AG09319 (cell line): ENCODE measurements at places on chromosomes 5 and 9.

GRCh38 chr5:114360816-114361723 lies 800 bp upstream of the KCNN2 start:
- DNase-seq, result no peak

GRCh38 chr5:132469380-132470009 lies 21.1 kb downstream of the IRF1 start:
- no peak for DNase-seq

DNA sequence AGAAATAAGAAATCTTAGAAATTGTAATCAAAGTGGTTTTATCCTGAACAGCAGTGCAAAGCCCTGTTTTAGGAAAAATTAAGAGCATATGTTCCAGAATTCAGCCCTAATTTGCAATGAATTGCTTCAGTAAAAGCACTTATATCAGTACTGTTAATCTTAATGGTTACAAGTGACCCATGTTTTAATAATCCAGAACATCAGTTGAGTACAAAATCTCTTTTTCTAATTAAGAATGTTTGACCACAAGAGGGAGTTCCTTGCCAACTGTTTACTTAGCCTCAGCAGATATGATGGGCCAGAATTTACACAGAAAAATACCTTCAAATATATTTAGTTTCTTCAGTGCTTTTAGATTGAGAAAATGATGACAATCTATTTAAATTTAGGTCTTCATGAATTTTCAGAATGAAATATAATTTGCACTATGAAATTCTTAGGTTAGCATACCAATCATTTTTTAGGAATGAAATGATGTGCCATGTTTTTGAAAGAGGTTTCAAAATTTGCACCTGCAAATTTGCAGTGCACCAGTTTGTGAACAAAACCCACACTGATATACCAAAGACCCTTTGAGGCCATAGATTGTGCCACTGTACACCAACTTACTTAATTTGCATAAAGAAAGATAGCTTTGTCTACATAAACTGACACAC lies 926.3 kb upstream of the ARRDC3 start:
- DNase-seq, result peak; percentile 14

DNA sequence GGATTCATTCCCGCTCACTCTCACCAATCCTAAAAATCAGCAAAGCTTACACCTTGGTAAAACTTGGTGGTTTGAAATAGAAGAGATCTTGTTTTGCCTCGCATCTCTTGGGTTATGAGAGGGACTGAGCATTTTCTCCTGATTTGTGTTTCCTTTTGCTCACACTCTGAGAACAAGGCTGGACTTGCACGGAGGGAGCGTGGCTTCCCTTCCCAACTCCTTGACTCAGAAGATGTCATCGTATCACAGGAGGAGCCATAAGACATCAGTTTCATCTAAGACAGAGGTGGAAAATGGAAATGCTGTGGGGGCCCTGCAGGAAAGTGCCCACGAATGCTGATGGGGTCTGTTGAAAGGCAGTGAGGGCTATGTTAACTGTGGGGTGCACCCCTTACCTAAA lies 37.4 kb downstream of the CTSL start:
- no peak for DNase-seq

DNA sequence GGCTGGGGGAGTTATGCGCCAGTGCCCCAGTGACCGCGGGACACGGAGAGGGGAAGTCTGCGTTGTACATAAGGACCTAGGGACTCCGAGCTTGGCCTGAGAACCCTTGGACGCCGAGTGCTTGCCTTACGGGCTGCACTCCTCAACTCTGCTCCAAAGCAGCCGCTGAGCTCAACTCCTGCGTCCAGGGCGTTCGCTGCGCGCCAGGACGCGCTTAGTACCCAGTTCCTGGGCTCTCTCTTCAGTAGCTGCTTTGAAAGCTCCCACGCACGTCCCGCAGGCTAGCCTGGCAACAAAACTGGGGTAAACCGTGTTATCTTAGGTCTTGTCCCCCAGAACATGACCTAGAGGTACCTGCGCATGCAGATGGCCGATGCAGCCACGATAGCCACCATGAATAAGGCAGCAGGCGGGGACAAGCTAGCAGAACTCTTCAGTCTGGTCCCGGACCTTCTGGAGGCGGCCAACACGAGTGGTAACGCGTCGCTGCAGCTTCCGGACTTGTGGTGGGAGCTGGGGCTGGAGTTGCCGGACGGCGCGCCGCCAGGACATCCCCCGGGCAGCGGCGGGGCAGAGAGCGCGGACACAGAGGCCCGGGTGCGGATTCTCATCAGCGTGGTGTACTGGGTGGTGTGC lies at the start of gene RXFP3:
Gene RXFP3 (plus strand): TSS at position 6 of the 636 bp plus-strand sequence. CDS start 355 bp downstream, at position 361.
- no peak for DNase-seq
